ENCODE measurements at places on chromosomes 2 and 18. TPM values are rescaled to one million over a fixed set of nuclear protein-coding genes. Genes with fewer than 3 reads are reported as not detected.

The MYCN gene
- not detected for total RNA-seq

The SERPINB12 gene
- not detected for total RNA-seq

- no peak for DNase-seq
- peaks cover 11% of the 10 kb centered on the region for H3K4me1 ChIP-seq
- H3K36me3 ChIP-seq: peaks cover 42% of the 10 kb centered on the region
- H3K27me3 ChIP-seq: no peaks in the 10 kb centered on the region
- H3K27ac ChIP-seq: no peak overlapping the region
Observed at GRCh38 chr18:11899063-11899462, 9.1 kb downstream of the MPPE1 start.

The FKBP1B gene
- total RNA-seq: 5.6 TPM

The TSPYL6 gene
- total RNA-seq: not detected

DNA sequence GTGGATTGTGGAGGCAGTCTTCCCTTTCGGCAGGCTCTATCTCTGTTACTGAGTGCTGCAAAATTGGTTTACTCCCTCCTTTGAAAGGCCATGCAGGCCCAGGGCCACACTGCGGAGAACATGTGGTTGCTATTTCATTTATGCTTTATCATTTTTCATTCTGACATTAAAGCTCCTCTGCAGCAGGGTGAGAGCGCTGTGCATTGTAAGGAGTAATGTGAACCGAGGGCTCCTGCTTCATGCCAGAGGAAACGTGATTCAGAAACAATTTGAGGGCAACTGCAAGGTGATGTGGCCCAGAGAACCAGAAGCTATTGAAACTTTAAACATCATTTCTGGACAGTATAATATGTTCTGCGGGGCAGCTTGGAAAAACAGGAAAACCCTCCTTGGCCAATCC lies 341.6 kb upstream of the NT5C1B start:
- peaks cover 24% of the 10 kb centered on the region for H3K4me1 ChIP-seq
- H3K36me3 ChIP-seq: peaks cover 5% of the 10 kb centered on the region
- H3K27ac ChIP-seq: no peak overlapping the region
- no peak overlapping the region for H3K4me3 ChIP-seq
- H3K27me3 ChIP-seq: no peaks in the 10 kb centered on the region

DNA sequence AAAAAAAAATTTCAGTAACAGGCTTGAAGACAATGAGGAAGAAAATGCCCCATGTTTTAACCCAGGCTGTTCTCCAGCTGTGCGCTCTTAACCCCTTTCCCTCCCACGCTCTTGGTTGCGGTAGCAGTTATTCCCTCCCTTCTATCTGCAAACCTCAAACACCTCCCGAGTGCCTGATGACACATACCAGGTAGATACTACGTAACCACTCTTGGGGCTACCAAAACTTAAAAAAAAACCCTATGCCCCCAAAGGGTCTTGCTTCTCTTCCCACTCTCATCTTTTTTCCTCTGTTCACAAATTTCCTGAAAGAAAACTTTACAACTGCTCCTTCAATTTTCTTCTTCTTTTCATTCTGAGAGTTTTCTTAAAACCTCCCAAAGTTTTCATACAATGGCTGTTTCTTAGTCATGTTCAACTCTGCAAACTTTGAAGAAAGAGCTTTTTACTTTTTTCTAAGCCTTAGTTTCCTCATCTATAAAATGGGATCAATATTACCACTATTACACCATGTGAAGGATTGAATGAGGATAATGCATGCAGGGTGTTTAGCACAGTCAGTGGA lies 4.9 kb upstream of the DRC1 start:
- H3K27me3 ChIP-seq: no peaks in the 10 kb centered on the region
- no peak for DNase-seq
- H3K4me1 ChIP-seq: no peaks in the 10 kb centered on the region
- H3K36me3 ChIP-seq: peaks cover 5% of the 10 kb centered on the region
- H3K4me3 ChIP-seq: no peak overlapping the region

DNA sequence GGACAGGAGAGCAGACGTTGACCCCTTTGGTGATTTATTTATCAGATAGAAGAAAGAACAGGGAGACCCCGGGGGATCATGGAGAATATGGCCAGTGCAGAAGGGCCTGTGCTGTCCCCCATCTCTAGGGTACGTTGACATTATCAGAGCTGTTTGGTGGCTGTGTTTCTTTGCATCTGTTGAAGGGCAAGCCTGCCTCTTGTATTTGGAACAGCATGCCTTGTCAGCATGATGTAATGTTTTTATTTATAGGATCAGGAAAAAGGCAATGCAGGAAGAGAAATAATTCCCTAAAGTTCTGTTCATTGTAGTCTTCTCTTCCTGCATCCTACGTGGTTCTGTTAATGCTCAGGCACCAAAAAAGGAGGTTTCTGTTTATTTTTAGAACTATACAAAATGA lies 49.8 kb upstream of the CABYR start:
- peaks cover 10% of the 10 kb centered on the region for H3K4me1 ChIP-seq
- H3K27me3 ChIP-seq: no peaks in the 10 kb centered on the region
- H3K27ac ChIP-seq: no peak overlapping the region
- H3K36me3 ChIP-seq: peaks cover 7% of the 10 kb centered on the region
- H3K4me3 ChIP-seq: no peak overlapping the region
